Nucleus accumbens (tissue), 56 donors: ENCODE measurements at places on chromosomes 11 and 22.

DNA sequence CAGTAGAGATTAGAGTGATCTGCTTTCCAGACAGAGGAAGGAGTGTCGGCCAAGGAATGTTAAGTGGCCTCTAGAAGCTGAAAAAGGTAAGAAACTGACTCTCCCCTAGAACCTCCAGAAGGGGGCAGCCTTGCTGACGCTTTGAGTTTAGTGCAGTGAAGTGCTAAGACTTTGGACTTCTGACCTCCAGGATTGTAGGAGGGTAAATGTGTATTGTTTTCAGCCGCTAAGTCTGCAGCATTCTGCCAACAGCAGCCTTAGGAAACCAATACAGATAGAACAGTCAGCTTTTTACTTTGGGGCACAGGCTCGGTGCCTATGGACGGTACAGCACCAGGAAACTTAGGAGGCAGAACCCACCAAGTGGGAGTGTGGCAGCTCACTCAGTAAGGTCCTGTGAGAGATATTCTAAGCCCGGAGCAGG is 3.6 kb upstream of the TBC1D22A start:
- DNase-seq = peak; percentile 14

DNA sequence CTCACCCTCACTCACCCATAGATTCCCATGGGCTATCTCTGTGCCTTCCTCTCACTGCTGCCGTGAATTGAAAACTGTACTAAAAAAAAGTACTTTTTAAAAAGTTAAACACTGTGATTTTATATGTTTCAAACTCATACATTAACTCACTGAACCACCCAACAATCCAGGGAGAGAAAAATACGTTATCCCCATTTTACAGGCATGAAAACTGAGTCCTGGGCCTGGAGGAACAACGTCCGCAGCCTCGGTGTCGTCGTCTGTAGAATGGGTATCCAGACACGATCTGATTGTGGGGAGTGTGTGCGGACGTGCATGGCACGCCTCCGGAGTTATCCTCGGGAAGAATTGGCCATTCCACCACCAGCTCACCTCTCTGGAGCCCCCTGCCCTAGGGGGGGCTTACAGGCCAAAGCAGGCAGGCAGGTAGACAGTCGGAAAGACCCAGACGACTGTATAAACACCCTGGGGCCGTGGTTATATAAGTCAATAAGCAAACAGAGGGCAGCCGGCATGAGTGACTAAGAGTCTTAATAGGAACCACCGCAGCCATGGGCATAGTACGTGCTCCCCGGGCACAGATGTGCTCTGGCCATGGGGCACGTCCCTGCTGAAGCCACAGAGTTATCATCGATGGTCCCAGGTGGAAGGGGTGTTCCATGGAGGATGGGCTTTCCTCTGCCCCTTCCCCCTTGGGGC is 7.1 kb upstream of the PDGFB start:
- DNase-seq = no peak

DNA sequence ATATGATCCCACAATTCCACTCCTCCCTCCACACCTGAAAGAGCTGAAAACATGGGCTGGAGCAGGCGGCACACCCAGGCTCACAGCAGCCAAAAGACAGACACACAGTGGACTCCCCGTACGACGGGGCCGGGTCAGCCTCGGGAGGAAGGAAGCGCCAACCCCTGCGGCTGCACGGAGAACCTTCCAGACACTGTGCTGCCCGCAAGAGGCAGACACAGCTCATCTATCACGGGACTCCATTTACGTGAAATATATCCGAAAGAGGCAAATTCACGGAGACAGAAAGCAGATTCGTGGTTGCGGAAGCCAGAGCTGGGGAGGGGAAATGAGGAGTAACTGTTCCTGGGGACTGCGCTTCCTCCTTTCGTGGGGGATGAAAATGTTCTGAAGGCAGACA is 165.0 kb downstream of the BRD1 start:
- DNase-seq = no peak

- no peak for DNase-seq
Measured at GRCh38 chr22:19770349-19771220, 10.0 kb downstream of the TBX1 start.

DNA sequence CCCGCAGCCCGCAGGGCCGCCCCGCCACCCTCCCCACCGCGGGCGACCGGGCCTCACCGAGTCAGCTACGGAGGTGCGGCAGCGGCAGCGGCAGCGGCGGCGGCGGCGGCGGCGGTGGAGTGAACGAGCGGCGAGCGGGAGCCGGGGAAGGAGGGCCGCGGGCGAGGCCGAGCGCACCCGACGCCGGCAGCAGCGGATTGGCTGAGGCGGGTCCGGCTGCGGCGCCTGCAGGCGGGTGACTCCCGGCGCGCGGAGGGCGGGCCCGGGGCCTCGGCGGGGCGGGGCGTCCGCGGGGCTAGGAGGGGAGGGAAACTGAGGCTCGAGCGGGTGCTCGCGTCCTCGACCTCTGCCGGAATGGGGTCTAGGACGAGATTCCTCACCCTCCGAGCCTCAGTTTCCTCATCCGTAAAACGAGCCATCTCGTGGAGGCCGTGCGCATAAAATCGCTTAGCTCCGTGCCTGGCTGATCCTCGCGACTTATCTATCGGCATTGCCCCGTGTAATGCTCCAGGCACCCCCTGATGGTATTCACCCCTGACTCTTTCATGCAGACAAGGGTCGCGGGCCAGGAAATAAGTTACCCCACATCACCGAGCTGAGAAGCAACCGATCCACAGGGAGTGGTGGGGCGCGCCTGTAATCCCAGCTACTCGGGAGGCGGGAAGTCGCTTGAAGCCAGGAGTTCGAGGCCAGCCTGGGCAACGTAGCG is at the start of gene CPT1A:
CPT1A (minus strand) TSS at position 199 of the 709 bp plus-strand sequence. CDS start 26,442 bp downstream, outside the sequence.
- peak; percentile 33 for DNase-seq

GRCh38 chr11:57214098-57214417 is 23.0 kb downstream of the APLNR start:
- DNase-seq = no peak

GRCh38 chr11:119030329-119031047 is at the start of gene SLC37A4:
Gene SLC37A4 (minus strand): TSS chr11:119030877.
- peak; percentile 91 for DNase-seq

- DNase-seq = no peak
Measured at GRCh38 chr11:44493930-44494329, 71.5 kb upstream of the CD82 start.

DNA sequence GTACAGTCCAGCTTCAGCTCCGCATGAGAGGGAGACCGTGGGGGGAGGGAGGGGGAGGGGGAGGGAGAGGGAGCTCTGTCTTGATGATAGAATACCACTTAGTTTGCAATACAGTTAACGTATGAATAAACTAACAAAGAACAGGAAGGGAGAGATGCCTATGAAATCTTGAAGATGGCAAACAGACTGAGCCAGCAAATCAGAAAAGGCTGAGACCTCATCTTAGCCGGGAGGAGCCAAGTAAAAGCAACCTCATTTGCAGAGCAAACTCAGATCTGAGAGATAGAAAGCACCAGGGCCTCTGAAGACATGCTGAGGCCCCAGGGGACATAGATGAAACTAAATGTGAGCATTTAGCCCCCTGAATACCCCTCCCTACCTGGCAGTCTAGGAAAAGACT is 23.0 kb downstream of the APLP2 start:
- no peak for DNase-seq

GRCh38 chr11:61049859-61050258 is 52.4 kb upstream of the CD5 start:
- DNase-seq = no peak

DNA sequence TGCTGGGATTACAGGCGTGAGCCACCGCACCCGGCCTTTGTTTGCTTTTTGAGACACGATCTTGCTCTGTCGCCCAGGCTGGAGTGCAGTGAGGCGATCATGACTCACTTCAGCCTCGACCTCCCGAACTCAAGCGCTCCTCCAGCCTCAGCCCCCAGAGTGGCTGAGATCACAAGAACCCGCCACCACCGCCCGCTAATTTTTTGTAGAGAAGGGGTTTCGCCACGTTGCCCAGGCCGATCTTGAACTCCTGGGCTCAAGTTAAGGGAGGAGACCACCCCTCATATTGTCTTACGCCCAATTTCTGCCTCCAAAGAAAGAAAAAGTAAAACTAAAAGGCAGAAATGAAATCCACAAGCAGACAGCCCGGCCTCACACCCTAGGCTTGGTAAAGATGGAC is 1.5 kb upstream of the POLA2 start:
- DNase-seq = no peak

DNA sequence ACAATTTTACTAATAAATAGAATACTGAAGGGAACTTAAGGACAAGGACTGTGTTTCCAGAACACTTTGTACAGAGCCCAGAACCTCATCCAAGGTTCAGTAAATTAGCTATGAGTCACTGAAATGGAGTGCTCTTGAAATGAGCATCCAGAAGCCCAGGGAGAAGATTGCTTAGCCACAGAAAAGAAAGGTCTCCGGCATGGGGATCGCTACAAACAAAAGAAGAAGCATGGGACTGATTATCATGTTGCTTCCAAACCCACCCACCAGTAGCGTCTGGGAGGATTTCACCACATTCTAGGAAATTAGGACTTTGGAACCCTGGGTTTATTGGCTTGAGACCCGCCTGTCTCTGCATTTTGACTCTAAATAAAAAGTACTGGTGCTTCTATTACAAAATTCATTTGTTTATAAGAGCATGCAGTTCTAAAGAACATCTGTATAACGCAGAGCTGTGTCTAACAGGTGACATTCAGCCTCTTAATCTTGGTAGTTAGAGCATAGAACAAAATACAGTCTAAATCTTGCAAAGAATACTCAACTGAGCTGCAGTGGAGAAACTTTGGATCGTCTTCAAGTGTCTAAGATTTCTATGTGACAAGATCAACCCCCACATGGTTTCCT is 35.9 kb upstream of the SESN3 start:
- DNase-seq = no peak

- DNase-seq = no peak
Measured at GRCh38 chr11:92846491-92847125, 122.8 kb upstream of the MTNR1B start.

DNA sequence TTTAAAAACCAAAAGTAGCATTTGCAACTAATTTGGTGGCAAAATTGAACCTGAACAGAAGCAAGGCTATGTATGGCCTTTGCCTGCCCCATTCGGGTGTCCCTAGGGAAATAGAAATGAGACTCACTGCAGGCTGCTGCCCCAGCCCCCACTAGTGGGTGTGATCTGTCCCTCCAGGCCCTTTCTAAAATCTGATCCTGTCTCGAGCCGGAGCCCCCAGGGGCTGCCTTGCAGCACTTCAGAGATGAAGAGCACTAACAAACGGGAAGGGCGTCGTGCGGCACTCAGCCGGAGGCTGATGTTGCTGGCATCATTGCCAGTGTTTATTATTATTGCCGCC is 43.2 kb downstream of the CD82 start:
- no peak for DNase-seq

DNA sequence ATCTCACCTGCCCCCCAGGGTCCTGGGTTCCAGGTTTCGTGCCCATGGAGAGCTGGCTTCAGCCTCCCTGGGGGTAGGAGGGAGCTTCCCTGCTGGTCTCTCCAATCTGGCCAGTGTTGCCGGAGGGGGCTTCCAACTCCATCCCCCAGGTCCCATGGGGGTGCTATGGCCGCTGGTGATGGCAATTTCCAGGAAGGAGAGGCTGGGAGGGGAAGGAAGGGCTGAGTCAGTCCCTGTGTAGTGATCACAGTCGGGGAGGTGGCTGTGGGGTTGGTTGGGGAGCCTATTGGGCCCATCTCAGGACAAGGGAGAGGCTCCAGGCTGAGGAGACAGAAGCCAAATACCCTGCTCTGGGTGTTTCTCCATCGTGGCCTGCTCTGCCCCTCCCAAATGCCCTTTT is 5.7 kb upstream of the CDC42EP2 start:
- DNase-seq = no peak

DNA sequence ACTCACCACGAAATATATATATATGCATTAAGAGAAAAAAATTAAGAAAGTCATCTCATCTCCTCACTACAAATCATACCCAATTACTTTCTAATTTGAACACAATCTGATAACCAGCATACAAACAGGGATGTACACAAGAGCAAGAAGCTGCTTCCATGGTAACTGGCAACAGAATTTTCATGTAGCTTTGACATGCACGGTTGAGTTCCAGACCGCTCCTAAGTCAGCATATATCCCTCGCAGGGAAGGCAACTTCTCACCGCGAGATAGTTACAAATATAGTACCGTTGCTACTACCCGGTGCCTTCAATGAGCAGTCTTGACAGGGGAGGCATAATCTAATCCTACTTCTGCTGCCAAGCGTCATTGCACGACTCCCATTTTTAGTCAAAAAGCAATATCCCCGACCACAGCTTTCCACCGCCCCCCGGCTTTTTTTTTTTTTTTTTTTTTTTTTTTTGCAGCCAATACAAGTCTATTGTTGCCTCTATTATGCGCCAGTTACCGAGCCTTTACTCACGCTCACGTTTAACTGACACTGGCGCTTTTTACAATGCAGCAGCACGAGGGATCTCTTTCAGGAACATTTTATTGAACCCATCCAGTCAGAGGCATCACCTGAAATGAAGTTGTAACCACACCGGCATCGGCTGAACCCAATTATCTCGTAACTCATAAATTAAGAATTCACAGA is 2.2 kb downstream of the CADM1 start:
- no peak for DNase-seq

GRCh38 chr22:42358643-42359558 is 73.3 kb downstream of the NFAM1 start:
- no peak for DNase-seq
